ENCODE measurements at places on chromosomes 1 and 21.

- DNase-seq, result no peak
Observed at GRCh38 chr21:32380940-32381339, 11.9 kb downstream of the URB1 start.

- DNase-seq, result no peak
Observed at GRCh38 chr1:183353597-183353996, 64.6 kb downstream of the NMNAT2 start.

- DNase-seq, result no peak
Observed at GRCh38 chr1:109932679-109933078, 22.0 kb downstream of the CSF1 start.

DNA sequence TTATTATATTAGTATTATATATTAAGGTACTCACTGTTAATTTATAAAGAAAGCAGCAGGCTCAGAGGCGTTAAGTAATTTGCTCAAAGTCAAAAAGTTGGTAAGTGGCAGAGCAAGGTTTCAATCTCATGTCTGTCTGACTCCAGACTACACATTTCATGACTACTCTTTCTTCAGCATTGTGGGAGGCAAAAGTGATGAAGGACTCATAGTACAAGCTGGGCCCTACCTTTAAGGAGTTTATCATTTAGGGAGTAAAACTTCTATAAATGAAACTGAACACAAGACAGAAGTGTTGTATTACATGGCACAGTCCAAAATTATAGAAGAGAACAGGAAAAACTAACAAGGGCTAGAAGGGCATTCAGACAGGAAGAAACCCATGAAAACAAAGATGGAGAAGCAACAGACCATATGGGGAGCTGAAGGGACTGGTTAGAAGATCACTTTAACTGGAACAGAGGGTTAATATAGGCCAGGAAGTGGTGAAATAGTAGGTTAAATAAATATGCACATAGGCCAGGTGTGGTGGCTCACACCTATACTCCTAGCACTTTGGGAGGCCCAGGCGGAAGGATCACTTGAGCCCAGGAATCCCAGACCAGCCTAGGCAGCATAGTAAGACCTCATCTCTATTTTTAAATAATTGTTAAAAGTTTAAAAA is 11.5 kb downstream of the SORT1 start:
- no peak for DNase-seq

DNA sequence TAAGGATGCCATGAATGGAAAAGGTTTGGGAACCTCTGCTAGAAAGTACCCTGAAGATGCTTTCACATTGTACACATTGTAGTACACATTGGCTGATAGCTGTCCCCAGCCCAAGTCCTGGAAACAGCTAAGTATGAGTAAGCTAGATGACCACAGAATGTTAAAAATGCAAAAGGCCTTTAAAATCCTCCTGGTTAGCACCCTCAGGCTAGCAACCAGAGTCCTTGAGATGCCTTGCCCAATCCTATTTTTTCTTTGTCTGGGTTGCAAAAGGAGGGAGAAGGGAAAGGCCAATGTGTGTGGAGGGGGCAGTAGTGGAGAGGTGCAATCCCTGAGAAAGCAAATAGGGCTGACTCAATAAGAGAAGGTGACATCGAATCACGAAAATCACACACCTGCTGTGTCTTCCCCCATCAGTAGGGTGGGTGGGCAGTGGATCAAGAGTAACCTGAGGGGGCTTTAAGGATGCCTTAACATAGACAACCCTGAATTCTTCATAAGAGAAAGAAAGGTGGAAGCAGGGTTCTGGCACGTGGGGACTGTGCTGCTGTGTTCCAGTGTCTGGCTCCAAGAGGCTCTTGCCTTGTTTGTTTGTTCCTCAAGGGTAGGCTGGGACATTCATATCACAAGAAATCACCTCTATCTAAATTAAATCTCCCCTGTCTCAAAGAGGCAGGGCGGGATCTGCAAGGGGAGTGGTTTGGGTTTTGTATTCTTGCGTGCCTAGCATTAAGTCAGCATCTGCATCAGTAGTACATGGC is 266.2 kb upstream of the PLXNA2 start:
- no peak for DNase-seq

GRCh38 chr1:85447006-85447943 is 17.7 kb downstream of the DDAH1 start:
- DNase-seq, result no peak

GRCh38 chr1:93804412-93804811 is 74.6 kb downstream of the DNTTIP2 start:
- no peak for DNase-seq

DNA sequence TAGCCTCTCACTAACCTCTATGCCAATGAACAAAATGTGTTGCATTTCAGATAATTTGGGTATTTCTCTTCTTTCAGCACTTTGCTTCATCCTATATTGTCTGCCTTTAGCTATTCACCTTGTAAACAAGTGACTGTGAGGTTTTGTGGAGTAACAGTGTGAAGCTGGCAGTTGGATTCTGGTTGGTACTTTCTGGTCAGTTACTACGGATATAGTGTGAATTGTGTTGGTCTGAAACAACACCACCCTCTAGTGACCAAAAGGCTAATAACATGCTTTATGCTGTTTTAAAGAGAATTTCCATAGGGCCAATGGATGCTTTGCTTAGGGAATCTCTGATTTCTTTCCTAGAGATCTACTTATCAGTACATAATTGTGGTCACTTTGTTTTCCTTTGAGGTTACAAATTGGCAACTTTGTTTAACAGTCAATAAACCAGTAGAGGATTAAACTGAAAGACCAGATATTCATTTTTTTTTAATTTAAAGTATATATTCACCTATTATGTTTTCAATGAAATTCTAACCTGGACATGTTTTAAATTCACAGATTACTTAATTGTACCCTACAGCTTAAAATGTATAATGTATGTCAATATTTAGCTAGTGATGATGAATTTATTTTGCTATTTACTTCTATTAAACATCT is 2.5 kb upstream of the PTGER3 start:
- no peak for DNase-seq

- peak; percentile 40 for DNase-seq
Observed at GRCh38 chr1:218886101-218886871, 287.4 kb upstream of the LYPLAL1 start.

GRCh38 chr1:165356876-165357275 is 361 bp upstream of the LMX1A start:
- no peak for DNase-seq

DNA sequence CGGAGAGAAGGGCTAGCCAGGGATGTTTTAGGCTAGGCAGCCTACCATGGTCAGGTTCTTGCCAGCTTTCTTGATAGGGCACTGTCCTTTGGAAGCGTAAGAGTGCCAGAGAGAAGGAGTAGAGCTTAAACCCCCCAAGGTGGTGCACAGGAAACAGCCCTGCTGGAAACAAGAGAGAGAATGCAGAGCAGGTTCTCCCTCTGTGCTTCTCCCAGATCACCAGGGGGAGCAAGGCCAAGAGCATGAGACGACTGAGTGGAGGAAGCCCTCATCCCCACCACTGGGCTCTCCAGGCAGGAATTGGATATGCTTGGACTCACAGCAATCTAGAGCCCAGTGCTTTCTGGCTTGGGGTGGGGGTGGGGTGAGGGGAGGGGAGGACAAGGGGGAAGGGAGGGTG is 49.8 kb downstream of the ATP2B4 start:
- no peak for DNase-seq

DNA sequence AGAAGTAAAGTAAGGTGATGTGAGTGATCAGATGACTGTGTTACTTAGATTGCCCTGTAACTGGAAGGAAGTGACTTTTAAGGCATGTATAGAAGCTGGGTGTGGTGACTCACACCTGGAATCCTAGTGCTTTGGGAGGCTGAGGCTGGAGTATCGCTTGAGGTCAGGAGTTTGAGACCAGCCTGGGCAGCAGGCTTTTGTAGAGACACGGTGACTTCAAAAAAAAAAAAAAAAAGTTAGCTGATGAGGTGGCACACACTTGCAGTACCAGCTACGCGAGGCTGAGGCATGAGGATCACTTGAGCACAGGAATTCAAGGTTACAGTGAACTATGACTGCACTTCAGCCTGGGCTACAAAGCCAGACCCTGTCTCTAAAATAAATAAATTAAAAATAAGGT is 2.3 kb upstream of the USP16 start:
- no peak for DNase-seq

DNA sequence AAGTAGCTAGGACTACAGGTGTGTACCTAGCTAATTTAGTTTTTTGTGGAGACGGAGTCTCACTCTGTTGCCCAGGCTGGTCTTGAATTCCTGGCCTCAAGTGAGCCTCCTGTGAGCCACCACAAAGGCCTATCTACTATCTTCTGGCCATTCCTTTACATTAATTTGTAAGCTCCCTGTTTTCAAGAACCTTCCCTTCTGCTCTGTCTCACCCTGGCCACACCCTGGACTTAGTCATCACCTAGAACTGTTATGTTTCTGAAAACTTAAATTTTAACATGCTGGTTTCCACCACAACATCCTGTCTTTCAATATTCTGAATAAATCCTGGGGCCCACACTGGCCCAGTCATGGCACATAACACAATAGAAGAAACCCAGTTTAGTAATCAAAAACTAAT is 4.9 kb upstream of the B4GALT3 start:
- no peak for DNase-seq

- DNase-seq, result no peak
Observed at GRCh38 chr1:206753141-206753540, 17.4 kb upstream of the IL19 start.

DNA sequence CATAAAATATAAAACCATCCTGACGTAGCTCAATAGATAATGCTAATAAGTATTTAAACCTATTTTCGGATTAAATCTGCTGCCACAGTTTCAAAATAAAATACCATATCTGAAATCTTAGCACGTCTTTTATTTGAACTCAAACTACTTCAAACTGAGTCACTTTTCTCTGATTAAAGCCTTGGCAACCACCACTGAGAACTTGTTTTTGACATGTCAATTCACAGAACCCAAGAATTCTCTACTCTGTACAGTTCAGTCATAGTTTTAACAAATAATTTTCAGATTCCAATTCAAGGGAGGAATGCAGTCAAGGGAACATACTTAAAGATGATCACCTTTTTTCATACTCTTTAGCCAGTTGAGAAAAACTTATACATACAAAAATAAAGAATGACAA is 643.2 kb downstream of the KCNT2 start:
- no peak for DNase-seq

DNA sequence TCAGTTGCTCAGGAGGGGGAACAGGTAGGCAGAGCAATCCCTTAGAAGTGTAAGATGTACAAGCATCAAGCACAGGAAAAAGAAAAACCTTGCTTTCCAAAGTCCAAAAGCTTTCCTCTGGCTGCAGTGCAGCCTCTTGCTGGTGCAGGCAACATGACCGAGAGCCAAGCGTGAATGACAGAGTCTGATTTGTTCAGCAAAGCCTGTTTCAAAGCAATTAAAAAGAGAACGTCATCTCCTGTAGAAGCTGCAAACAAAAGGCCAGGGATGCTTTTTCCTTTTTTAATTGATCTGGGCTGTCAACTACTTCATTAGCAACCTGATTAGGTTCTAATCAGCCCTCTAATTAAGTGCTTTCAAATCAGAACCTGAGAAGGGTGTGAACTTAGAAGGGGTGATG is 38.2 kb upstream of the PLA2G2C start:
- no peak for DNase-seq

DNA sequence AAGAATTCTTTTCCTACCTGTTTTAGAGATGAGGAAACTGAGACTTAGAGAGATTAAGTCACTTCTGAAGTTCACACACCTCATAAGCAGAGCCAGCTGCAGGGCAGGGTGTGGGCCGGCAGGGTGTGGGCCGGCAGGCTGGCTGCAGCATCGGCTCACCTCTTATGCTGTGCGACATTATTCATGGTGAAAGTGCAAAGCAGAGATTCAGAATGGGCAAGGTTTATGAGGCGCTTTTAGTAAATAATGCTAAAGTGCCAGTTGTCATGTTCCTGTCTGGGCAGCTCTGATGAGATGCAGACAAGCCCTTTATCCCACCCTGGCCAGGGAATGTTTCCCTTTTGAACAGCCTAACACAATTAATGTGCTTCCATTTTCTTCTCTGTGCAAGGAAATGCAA is 14.6 kb downstream of the MAB21L3 start:
- no peak for DNase-seq

GRCh38 chr1:115293899-115294298 is 44.1 kb downstream of the NGF start:
- no peak for DNase-seq

GRCh38 chr1:234938135-234938534 is 190.5 kb downstream of the TOMM20 start:
- no peak for DNase-seq

DNA sequence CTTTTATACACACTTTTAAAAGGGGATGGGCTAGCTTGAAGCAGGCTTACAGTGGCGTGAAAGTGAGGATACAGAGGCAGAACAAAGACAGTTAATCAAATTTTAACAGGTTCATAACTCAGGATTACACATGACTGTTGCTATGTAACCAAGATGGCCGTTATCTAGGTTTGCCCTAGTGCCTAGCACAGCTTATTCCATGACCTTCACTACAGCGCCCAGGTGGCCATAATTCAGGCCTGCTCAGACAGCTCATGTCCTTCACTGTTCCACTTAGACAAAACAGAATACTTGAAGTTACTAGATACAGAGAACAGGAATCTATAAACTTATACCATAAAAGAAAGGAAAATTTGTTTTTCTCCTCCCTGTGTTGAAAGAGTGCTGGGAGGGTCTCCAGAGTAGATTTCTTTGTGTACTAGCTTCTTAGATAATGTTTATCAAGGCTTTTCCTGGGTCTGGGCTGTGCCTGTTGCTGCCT is 6.2 kb upstream of the SPRR2F start:
- DNase-seq, result peak; percentile 52

- DNase-seq, result no peak
Observed at GRCh38 chr1:54200519-54200997, 591 bp downstream of the MRPL37 start.

DNA sequence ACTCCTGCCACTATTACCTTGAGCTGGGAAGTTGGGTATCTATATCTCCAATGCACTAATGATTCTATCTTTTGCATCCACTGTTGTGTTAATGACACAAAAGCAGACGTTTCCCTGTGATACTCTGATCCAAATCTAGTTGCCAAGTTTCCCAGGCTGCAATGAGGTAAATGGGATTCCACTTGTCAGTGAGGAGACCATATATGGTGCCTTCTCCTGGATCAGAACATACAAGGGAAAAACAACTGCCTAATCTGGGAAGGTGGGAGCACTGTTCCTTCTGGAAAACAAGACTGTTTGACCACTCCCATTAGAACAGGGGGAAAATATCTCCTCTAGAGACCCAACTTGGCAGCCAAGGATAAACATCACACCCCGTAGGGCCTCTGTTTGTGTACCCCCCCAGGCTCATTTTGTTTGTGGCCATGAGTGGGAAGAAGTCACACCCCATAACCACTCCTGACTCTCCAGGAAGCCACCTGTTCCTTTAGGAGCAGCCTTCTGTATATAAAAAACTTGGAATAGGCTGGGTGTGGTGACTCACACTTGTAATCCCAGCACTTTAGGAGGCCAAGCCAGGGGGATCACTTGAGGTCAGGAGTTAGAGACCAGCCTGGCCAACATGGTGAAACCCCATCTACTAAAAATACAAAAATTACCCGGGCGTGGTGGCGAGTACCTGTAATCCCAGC is 28.5 kb upstream of the SLC6A9 start:
- no peak for DNase-seq

- no peak for DNase-seq
Observed at GRCh38 chr1:224929335-224930237, at the start of gene DNAH14. Gene DNAH14 (plus strand): TSS chr1:224929675. CDS start chr1:224952703, 23,028 bp downstream.
